ENCODE measurements at places on chromosomes 5 and 9.

GRCh38 chr9:17776735-17777134 is 197.9 kb downstream of the SH3GL2 start:
- no peak for DNase-seq

DNA sequence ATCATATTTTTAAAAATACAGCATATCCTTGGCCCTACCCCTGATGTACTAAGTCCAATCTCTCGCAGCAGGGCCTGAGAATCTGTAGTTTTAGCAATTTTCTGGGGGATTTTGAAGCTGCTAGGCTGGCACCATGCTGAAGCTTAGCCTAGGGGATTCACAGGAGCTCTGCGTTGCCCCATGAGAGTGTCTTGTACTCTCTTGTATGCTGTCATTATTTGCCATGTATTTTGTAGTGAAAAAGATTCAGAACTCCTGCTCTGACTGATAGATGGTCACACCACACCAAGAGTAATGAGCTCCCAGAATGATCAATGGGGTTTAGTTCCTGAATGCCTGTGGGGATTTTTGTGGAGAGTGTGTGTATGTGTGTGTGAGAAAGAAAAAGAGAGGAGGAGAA is 20.7 kb upstream of the TRMT10B start:
- DNase-seq: no peak

GRCh38 chr9:109780453-109781033 is 545 bp downstream of the PALM2AKAP2 start:
- no peak for DNase-seq

DNA sequence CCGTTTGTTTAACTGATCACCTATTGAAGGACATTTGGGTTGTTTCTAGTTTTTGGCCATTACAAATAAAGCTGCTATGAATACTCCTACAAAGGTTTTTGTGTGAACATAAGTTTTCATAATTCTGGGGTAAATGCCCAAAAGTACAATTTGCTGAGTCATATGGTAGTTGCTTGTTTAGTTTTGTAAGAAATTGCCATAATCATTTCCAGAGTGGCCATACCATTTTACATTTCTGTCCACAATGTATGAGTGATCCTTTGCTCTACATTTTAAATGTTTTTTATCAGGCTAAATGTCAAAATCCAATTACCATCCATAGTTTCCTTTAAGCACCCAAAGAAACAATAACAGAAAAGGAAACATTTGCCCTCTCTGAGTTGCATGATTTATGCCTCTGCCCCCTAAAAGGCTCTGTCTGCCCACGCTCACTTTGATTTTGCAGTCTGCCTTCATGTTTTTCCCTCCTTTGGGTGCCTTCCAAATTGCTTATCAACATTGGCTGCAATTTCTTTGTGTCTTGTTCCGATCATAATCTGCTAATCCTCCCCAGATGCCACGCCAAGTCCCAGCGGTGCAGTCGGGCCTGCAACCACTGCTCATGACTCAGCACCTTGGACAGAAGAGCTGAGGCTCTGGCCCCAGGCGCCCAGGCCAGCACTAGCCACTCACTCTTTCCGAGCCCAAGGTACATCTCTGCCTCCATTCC is 339.2 kb downstream of the PIK3R1 start:
- no peak for DNase-seq

GRCh38 chr9:116471093-116471906 is 215.8 kb upstream of the TRIM32 start:
- no peak for DNase-seq

DNA sequence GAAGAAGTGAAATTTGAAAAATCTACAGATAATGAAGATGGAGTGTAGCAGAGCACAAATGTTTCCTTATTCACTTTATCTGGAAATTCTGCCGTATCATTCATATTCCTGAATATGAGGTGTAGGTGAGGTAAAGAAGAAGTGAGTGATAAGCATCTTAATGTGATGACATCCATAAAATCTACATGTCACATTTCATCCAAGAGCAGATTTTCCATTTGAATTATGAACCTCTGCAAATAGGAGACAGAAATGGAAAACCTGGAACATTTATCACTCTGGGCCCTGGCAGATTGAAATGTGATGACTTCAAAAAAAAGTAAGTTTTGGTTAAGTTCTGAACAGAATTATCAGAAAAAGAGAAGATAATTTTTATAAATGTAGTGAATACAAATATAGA is 240.2 kb downstream of the CDH12 start:
- no peak for DNase-seq

GRCh38 chr9:98381311-98382103 is 126.1 kb upstream of the TBC1D2 start:
- DNase-seq: no peak

DNA sequence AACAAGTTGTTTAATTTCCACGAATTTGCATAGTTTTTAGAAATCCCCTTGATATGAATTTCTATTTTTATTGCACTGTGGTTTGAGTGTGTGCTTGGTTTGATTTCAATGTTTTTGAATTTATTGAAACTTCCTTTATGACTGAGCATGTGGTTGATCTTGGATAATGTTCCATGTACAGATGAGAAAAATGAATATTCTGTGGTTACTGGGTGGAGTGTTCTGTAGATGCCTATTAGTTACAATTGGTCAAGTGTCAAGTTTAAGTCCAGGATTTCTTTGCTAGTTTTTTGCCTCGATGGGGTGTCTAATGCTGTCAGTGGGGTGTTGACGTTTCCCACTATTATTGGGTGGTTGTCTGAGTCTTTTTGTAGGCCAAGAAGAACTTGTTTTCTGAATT is 319.5 kb upstream of the ACTBL2 start:
- DNase-seq: no peak

GRCh38 chr9:122183501-122183900 is 23.8 kb downstream of the MORN5 start:
- no peak for DNase-seq

- no peak for DNase-seq
Measured at GRCh38 chr9:107127608-107128007, 155.5 kb upstream of the RAD23B start.

DNA sequence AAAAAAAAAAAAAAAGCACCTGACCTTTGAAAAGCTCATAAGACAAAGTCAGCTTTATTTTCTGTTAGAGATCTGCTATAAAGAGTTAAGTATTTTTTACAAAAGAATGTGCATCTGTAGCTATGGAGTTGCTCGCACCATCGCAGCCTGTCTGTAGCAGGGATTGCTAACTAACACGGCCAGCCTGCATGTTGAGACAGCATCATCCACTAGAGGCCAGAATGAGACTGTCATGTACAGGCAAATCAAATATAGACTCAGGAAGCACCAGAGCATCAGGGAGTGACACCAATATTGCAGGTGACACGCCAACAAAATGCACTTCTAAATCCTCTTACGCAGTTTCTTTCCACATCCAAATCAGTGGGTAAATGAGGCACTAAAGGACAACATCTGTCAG is 136.3 kb upstream of the RASEF start:
- no peak for DNase-seq

GRCh38 chr5:148991566-148991965 is 71.3 kb downstream of the SH3TC2 start:
- DNase-seq: no peak

DNA sequence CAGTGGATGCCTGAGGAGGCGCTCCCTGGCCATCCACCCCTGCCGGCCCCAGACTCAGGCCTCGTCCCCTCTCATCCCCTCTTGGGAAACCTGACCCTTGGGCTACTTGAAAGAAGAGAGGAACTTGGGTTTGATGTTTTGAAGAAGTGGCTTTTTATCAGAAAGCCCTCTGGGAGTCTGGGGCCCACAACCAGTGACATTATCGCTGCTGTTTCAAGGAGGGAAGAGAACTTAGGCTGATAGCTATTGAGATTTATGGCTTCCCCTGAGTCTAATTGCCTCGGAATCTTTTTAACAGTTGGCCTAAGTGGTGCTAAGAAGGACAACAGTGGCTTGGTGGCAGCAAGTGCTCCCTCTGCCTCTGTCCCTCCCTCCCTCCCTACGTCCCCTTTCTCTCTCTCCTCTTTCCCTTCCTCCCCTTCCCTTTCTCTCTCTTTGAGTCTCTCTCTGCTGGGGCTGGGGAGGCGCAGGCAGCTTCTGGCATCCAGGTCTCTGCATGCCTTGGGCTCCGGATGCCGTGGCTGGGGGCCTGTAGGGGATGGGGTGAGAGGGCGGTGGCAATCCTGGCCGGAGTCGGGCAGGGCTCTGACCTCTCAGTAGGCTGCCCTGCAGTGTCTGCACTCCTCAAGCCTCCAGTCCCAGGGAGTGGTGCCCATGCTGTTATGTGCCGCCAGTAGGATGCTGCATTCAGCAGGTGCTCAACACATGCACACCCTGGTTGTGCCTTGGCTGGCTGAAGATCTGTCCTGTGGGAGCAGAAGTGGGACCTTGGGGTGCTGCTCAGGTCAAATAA is 49.6 kb upstream of the RXRA start:
- DNase-seq: no peak

GRCh38 chr9:134826336-134827285 is 54.0 kb upstream of the FCN2 start:
- DNase-seq: no peak

GRCh38 chr5:89556215-89556913 is 673.4 kb upstream of the MEF2C start:
- no peak for DNase-seq

DNA sequence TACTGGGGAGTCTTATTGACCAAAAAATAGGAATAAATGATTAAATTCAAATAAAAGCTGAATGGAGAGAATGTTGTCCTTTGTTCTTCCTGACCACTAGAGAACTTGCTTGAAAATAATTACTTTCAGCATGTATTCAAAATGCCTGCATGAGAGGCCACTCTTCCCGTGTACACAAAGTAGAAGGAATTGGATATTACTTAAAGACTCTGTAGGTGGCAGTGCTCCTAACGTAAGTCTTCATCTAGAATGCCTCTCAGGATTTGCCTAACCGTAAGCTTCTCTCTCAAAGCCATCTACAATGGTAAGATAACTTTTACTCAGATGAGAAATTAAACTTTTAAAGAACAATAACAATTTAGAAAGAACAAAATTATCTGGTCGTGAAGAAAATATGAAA is 620.0 kb upstream of the CCNG1 start:
- no peak for DNase-seq

DNA sequence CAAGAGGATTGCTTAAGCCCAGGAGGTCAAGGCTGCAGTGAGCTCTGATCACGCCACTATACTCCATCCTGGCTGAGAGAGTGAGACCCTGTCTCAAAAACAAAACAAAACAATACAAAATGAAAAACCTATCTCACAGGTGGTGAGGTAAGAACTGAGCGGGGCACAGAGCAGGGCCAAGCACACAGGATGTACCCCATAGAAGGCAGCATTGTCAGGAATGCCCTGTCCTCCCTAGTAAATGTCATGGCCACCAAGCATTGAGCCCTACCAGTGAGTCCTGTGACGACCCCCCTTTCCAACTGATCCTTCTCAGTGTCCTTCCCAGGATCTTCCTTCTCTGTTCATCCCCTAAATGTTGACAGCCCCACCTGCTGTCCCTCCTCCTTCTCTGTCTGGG is 44.6 kb upstream of the ALDH1B1 start:
- DNase-seq: no peak

DNA sequence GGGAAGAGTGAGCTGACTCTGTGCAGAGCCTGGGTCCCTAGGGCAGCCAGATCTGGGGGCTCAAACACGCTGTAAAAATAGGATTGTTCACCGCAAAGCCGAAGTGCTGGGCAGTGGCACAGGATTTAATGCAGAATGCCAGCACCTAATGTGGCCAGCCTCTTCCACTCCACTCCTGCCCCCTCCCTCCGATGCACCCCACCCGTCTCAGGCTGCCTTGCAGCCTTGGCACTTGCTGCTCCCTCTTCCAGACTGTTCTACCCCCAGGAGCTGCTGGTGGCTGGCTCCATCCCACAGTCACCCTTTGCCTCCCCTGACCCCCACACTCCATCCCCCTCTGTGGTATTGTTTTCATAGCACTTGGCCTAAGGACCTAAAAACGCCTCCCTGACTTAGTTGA is 86.2 kb downstream of the SEMA4D start:
- DNase-seq: no peak

GRCh38 chr9:114031948-114032840 is 45.9 kb downstream of the AMBP start:
- no peak for DNase-seq

DNA sequence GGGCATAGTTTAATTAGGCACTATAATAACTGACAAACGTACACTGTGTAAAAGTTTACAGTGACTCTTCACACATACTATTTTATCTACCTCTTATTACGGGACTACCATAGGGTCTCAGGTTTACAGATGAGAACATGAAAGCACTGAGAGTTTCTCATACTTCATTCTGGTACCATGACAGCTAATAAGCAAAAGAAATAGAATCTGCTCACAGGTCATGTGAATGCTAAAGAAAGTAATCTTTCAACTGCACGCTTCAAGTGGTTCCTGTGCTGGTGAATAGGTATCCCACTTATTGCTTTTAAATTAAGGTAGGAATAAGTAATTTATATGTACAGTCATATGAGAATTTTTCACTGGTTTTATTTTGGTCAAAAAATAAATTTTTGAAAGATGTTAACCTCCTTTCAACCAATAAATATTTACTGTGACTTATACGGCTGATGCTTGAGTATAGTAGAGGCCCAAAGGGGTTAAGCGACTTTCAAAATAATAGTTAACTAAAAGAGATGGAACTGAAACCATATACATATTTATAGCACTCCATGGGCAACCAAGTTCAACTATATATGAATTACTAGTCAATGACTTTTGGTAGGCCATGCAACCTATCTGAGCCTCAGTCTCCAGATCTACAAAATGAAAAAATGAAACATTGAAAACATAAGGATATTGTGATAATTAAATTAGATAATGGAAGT is 8.1 kb downstream of the CDKN2A start:
- DNase-seq: no peak

GRCh38 chr9:69919461-69920061 is 98.9 kb downstream of the CFAP95 start:
- no peak for DNase-seq

DNA sequence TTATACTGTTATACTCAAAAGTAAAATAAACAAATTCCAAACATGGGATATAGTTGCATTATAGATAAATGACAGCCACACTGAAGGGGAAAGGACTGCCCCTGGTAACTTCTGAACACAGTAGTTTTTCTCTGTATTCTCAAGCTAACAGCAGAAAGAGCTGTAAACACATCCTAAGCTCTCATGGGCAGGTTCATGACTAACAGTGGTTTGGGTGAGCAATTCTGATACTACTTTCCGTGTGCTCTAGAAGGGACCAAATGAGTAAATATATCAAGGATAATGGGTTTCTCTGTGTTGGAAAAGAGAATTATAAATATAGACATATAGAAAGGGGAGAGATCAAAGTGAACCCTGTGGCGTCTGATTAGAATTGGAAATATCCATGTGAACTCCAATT is 2.2 kb upstream of the LCN6 start:
- DNase-seq: no peak

GRCh38 chr5:9833871-9834270 is 203.7 kb upstream of the TAS2R1 start:
- DNase-seq: no peak

DNA sequence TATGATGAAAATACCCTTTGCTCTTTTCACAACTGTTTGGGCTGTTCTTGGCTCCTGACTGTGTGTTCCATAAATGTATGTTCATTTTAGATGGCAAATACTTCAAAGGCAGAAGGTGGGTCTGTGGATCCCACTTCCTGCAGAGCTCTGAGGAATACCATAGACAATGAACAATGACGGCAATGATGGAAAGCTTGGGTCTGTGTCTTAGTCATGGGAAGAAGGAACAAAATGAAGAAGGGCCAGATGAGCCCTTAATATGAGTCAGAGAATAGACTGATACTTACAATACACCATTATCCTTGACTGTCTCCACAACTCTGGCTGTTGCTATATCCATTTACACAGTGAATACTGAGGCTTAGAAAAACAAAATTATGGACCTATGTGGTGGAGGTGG is 126.0 kb downstream of the SLIT3 start:
- no peak for DNase-seq

- no peak for DNase-seq
Measured at GRCh38 chr5:16467363-16468219, 2.0 kb upstream of the ZNF622 start.

- no peak for DNase-seq
Measured at GRCh38 chr9:137201205-137201868, 796 bp upstream of the TPRN start.
